ENCODE measurements at places on chromosomes 3 and 15.

GRCh38 chr3:99578339-99578970 is 59.9 kb upstream of the COL8A1 start:
- no peak for DNase-seq

DNA sequence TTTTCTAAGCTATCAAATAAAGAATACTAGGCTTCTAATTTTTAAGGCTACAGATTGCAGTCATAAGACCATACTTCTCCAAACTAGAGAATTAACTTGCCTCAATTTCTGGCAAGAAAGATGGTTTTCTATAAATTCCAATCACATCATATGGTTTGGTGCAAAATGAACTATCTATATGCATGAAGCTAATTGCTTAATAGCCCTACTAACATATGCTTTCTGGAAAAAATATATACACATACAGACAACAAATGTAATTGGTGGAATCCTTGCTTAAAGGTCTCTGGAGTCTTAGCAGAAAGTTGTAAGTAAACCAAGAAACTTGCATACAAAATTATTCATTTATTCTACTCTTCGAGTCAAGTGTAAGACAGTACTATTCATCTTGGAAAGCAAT is 113.1 kb upstream of the NANOGP8 start:
- no peak for DNase-seq

DNA sequence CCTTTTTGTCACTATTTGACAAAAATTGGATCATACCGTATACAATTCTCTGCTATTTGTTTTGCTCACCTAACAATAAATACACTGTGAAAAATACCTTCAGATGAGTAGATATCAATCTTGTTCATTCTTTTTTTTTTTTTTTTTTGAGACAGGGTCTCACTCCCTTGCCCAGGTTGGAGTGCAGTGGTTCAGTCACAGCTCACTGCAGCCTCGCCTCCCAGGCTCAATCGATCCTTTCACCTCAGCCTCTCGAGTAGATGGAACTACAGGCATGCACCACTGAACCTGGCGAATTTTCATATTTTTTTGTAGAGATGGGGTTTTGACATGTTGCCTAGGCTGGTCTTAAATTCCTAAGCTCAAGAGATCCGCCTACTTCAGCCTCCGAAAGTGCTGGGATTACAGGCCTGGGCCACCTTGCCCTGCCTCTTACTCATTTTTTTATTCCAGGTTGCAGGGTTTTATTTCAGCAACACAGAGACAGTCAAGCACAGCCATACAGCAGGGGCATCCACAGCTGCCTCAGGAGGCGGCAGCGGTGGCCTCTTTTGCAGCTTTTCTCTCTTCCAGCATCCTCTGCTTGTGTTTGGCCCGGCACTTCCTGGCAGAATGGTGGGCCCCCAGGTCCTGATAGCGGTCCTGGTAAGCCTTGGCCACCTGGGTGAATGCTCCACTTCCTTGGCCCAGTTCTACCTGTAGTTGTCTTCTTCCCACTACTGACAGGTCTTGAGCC is 51.2 kb upstream of the CGNL1 start:
- DNase-seq: no peak

DNA sequence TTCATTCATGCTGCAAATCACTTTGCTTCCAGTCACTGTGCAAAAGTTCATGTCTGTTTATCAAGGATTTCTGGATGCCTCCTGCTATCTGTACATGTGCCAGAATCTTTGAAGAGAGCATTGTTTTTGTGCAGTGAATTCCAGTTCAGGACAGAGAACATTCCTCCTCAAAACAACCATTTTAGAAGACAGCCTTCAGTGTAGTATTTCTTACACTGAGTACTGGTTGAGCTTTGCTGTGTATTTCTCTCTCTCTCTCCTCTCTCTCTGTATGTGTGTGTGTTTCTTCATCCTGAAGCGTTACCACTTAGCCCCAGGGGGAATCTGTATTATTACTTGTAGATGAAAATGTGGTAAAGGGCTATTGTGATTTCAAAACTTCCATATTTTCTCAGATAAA is 123.8 kb upstream of the CHL1 start:
- no peak for DNase-seq

DNA sequence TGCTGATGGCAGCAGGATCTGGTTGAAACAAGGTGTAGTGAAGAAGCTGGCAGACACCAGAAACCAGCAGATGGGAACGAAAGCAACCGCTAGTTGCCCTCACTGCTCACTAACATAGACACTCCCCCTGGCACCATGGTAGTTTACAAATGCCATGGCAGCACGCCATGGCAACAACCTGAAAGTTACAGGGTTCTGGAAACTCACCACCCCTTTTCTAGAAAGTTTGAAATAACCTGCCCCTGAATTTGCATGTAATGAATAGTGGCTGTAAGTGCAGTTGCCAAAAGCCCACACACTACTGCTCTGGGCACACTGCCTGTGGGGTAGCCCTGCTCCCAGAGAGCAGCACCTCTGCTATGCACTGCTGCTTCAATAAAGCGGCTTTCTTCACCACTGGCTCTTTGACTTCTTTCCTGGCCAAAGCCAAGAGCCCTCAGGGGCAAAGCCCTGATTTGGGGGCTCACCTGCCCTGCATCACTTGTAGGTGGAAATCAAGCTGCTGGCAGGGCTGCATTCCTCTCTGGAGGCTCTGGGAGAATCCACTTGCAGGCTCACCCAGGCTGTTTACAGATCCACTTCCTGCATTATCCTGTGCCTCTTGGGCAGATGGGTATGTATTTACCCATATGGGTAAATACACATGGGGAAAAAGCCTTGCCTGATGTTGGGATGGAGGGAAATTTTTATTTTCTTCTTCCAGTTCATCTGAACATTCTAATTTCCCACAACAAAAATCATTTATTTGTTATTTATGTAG is 2.0 kb upstream of the GP9 start:
- peak; percentile 18 for DNase-seq

DNA sequence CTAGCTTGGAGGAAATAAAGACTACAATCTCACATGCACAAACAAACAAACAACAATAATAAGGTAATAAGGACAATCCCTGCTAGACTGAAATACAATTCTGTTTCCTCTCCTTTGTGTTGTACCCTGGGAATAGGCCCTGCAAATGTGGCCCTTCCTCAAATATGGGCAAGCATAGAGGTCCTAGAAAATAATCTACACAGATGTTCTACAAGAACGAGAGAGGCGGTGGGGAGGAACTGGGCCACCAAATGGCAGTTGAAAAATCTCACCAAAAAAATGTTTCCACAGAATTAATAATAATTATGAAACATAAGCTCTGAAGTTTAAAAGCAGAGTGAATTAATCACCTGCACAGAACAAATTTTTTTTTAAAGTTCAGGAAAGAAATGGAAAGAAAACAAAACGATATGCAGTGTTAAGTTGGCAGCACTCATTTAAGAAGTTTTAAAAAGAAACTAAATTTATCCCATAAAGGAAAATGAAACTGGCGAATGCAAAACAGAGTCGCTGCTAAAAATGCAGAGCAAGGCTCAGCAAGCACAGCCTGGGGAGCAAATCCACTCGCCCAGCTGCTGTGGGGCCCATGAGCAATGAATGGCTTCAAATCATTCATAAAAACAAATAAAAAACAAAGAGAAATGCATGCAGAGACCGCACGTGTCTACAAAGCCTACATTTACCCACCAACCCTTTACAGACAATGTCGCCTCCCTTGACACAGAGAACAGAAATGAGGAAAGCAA is 475.4 kb downstream of the OCA2 start:
- peak; percentile 51 for DNase-seq

DNA sequence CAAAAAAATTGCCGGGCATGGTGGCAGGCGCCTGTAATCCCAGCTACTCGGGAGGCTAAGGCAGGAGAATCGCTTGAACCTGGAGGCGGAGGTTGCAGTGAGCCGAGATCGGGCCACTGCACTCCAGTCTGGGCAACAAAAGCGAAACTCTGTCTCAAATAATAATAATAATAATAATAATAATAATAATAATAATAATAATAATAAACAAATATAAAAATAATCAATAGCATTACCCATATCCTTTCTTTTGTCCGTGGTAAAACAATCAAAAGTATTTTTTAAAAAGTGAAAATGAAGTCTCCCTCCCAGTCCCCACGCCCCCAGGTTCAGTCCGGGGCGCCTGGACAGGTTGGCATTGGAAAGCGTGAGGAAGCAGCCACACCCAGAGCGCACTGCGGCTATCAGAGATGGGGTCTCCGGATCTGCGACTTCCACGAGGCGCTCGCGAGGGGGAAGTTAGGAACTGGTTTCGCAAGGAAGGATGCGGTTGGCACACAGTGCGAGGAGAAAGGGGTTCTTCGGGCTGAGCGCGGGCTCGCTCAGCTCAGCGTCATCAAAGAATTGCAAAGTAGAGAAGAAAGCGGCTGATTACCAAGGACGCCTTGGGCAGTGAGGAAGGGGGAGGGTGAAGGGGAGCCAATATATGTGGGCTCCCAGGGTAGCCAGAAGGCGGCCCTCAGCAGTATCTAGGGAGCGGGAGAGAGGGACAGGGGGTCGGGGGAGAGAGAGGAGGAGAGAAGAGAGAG is 69.5 kb upstream of the EPHB3 start:
- no peak for DNase-seq

DNA sequence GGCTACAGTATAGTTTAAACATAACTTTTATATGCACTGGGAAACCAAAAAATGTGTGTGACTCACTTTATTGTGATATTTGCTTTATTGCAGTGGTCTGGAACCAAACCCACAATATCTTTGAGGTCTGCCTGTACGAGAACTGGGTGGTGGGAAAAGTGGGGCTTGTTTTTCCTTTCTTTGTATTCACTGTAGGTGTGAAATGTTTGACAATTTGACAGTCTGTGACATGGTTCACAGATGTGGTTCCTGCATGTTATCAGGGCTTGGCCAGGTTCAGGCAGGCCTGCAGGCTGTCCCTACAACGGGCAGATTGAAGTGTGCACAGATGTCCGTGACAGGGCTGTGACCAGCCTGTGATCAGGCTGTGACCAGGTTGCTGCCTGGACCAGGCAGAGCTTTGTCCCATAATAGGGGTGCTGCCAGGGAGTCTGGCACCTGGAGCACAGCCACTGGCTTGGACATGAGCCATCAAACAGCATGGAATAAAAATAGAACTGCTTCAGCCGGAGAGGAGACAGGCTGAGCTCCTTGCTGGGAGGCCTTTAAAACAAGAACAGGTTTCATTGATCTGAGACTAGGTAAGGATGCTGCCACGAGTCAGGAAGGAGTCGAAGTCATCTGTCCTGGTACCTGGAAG is 61.0 kb downstream of the KLF13 start:
- peak; percentile 76 for DNase-seq

GRCh38 chr3:50100956-50101845 is 12.5 kb downstream of the RBM5 start:
- no peak for DNase-seq

GRCh38 chr3:64078966-64079365 is 55.7 kb upstream of the PSMD6 start:
- no peak for DNase-seq

GRCh38 chr3:73379465-73379864 is 245.3 kb downstream of the PDZRN3 start:
- DNase-seq: no peak

GRCh38 chr15:50996641-50997040 is 88.2 kb downstream of the AP4E1 start:
- no peak for DNase-seq

DNA sequence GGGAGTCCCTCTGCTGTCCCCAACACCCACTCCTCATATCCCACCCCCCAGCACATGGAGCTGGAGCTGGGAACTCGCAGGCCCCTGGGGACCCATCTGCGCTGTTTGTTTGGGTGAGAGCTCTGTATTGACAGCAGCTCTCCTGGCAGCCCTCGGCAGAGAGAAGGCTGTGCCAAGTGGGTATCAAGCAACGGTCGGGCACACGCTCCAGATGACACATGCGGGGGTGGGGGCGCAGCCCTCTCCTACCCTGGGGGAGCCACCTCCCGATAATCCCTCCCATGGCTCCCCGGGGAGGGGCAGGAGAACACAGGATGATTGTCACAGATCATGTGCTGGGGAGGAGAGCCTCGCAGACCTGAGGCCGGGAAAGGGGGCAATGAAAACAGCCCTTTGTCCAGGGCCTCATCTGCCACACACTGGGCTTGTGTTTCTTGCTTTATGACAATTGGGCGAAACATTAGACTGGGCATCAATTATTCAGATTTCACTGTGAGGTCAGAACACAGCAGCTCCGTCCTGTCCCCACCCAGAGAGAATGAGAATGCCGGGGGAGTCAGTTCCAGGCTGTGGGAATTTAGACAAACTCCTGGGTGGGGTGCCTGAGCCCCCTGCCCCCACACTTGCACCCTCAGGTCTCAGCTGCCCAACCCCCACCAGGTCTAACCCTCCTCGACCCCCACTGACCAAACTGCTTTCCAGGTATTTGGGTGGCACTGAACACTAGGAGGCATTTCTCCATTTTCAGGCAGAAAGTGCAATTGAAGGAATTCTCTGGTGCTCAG is 46.4 kb upstream of the KLF13 start:
- peak; percentile 63 for DNase-seq

- DNase-seq: no peak
These were observed 191.3 kb downstream of the ADAMTSL3 start for GRCh38 chr15:83845230-83845629.

- no peak for DNase-seq
These were observed 492 bp upstream of the FAM43A start for GRCh38 chr3:194685065-194685717.

GRCh38 chr3:23808525-23808924 is 2.8 kb downstream of the UBE2E1 start:
- DNase-seq: no peak

- no peak for DNase-seq
These were observed 2.2 kb upstream of the EIF2B5 start for GRCh38 chr3:184132945-184133344.

DNA sequence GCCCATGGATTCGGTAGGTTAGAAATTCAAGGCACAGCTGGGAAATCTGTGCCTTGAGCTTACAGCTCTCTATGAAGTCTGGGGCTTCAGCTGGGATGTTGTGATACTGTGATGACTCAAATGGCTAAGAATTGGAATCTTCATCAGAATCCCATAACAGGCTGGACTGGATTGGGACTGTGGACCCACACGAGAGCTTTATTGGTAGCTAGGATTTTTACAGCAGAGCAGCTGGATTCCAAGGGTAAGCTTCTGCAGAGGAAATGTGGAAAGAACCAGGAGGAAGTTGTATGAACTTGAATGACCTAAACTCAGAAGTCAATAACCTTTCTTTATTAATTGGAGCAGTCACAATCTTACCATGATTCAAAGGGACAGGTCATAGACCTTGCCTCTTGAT is 1187.1 kb downstream of the ROBO1 start:
- no peak for DNase-seq

GRCh38 chr3:29291982-29292363 is 11.1 kb downstream of the RBMS3 start:
- no peak for DNase-seq

- DNase-seq: no peak
These were observed 65.8 kb downstream of the MRPL46 start for GRCh38 chr15:88401251-88401995.

- no peak for DNase-seq
These were observed 22.1 kb upstream of the TRA2B start for GRCh38 chr3:185959609-185960521.

GRCh38 chr3:110180733-110181132 is 843.4 kb upstream of the DPPA4 start:
- DNase-seq: no peak

DNA sequence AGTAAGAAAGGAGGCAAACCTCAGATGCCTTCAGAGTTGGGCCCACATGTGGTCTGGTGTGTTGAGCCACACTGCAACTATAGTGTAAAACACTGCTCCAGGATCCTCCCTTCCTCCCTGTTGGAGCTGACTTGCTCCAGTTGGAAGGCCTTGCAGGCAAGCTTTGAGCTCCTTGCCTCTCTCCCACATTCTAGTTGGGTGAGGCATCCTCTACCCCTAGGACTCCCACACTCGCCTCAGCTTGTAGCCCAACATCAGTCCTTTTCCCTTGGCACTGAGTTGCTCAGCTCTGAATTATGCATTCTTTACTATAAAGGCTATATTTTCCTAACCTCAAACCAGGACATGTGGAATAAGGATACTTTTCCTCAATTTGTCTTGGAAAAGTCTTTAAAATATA is 143.9 kb downstream of the NECTIN3 start:
- DNase-seq: no peak
